ENCODE measurements at places on chromosomes 3 and 15.

- DNase-seq = no peak
Observed at GRCh38 chr15:23954931-23955330, 267.8 kb upstream of the NDN start.

- DNase-seq = no peak
Observed at GRCh38 chr3:29594261-29594660, 313.4 kb downstream of the RBMS3 start.

DNA sequence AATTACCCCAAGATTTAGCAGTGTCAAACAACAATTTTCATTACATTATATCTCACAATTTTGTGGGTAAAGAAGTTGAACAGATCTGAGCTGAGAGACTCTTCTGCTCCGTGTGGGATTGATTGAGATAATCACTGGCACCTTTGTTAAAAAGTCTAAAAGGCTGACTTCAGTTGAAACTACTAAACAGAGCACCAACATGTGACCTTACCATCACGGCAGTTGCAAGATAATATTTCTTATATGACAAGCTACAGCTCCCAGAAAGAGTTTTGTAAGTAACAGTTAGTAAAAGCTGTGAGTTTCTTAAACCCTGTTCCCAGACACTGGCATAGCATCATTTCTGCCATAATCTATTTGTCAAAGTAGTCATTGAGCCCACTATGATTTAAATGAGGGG, 25.0 kb downstream of the CGGBP1 start:
- DNase-seq = no peak

- DNase-seq = no peak
Observed at GRCh38 chr3:41629986-41630385, 331.9 kb downstream of the ULK4 start.

Measured in activated CD4-positive, alpha-beta T cell treated with anti-CD3 and anti-CD28 coated beads, Interleukin-2, amount 50 U/mL, for 4 hours (primary cell).